ENCODE measurements at places on chromosomes 6 and 20.

DNA sequence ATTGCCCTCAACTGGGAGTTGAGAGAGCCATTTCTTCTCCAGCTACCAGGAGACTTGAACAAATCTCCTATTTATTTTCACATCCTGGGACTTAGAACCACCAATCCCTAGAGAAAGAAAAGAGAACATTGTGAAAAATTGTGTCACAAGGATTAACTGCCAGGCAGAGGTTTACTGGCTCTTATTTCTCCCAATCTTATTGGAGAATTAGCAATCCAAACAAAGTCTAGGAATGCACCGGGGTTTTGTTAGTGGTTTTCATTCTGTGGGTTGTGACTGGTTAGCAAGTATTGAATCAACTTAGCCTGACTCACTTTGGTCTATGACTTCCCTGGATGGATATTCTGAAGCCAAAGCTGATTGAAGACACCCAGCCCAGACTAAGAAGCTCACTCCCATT is 21.2 kb upstream of the ENPP5 start:
- DNase-seq, result no peak

DNA sequence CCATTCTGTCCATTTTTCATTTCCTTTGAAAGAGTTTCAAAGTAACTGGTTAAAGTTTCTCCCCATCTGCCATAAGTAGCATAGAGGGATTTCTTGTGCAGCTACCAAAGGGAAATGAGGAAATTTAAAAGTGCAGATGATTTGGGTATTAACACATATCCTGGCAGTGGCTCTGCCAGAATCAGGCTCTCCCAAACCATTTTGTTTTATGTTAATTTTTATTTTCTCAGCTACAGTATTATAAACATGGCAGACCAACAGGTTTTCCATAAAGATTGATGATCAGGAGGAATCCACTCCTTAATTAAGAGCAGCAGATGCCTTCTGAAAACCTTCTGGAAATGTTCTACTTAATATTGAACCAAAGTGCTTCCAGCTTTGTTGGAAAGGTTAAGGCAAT is 13.9 kb downstream of the PLCB4 start:
- no peak for DNase-seq

DNA sequence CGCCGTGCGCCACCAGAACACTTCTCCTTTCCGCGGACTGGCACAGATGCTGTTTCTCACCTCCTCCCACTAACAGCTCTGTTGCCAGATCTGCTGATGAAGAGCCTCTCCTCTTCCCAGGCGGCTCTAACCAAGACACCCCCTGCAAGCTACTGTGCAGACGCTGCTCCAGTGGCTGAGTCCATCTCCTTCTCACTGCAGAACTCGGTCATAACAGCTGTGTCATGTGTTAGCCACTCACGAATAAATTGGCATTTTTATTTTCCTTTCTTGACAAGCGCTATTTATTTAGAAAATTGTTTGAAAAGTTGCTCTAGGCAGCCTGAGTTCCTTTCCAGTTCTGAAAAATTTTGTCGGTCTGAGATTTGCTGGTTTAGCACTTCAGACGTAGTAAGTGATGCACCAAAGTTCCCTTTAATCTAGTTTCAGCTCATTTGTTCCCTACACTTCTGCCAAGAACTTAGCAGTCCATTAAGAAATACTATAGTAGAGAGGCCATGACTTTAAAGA is 12.8 kb upstream of the PLEKHG1 start:
- DNase-seq, result no peak

DNA sequence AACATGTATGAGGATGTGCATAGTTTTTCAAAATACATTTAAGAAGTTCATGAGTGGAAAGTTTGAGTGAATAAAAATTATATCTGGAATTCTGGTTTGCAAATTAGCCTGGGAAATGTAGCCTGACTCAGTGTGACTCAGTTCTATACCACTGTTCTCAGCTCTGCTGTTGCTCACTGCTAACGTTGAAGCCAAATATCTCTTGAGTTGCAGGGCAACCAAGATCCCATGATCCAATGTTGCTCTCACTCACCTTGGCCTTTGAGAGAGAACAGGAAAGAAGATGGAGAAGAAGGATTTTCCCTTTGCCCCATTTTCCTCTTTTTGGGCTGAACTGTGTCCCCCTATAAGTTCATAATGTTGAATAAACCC is 28.9 kb downstream of the PSMB9 start:
- DNase-seq, result no peak

DNA sequence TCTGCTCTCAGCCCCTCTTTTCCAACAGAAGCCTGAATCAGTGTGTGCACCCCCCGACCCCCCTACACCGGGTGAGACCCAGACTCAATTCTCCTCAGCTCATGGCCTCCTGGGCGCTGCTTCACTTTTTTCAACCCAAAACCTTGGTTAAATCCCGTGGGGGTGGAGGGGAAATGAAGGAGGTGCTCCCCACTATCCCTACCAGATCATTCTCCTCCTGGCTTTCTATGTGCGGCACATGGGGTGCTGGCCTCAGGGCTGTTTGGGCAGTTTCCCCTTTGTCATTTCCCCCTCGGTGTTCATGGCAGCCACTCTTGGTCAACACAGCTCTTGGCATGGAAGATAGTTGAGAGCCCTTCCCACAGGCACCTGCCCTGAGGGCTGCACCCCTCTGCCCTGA is 4.6 kb downstream of the CST4 start:
- no peak for DNase-seq

GRCh38 chr20:52411611-52412010 is 220.0 kb upstream of the ZFP64 start:
- DNase-seq, result no peak

DNA sequence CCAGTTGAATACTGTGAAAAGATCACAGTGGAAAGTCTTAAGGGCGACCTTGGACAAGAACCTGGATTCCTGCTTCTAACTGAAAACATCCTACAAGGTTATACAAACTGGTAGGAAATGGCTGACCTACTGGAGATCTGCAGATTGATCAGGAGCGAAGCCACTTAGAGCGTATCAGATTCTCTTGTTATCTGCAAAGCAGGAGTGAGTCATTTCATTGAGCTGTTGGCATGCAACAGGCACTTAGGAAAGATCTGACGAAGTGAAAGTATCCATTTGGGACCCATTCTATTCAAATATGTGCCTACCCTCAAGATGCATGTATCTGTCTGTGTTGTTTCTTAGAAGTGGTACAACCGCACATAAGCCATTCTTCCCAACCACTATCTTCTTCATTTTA is 131.2 kb upstream of the RIN2 start:
- DNase-seq, result no peak

DNA sequence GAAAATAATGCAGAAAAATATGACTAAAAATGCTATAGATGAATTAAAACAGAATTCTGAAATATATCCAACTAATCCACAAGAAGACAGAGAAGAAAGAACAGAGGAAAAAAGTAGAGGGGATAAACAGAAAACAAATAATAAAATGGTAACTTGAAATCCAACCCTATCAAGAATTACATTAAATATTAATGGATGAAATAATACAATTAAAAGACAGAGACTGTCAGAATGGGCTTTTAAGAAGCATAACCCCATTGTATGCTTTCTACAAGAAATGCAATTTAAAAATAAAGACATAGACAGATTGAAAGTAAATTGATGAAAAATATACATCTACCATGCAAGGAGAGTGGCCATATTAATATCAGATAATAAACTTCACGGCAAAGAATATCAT is 15.4 kb downstream of the NHLRC1 start:
- no peak for DNase-seq

GRCh38 chr20:10521068-10521831 is 86.1 kb downstream of the SLX4IP start:
- DNase-seq, result no peak

DNA sequence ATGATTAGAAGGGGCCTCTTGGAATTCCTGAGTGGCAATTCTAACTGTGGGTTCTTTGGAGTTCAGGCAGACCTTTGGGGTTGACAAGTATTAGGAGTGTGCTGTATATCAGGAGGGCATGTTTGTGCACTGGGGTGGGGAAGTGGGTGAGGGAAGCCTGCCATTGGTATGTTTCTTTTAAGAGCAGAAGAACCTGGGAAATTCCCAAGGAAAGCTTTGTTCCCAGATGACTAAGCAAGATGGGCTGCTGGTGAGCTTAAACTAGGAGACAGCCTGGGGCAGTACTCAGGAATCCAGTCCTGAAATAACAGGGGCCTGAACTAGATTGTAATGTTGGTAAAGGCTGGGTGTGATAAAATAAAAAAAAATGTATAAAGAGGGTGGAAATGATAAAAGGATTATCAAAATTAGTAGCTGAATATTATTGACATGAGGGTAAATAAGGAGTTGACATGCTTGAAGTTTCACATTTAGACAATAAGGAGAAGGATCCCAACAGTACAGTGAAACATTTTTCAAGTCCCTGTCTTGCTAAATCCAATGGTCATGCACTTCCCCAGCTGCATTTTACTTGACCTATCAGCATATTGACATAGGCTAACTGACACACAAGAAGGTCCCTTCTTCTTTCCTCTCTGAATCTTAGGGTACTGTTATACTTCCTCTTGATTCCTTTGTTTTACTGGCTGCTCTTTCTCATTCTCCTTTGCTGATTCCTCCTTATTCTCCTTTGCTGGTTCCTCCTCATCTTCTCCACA is 18.4 kb upstream of the IFNGR1 start:
- DNase-seq, result no peak

- no peak for DNase-seq
These were observed 66.7 kb downstream of the TRAM2 start for GRCh38 chr6:52510213-52510562.

GRCh38 chr20:63538204-63539091 is 1.3 kb upstream of the PTK6 start:
- peak; percentile 70 for DNase-seq

GRCh38 chr6:21384216-21384615 is 209.3 kb upstream of the SOX4 start:
- no peak for DNase-seq

- no peak for DNase-seq
These were observed 53.6 kb downstream of the ELOVL5 start for GRCh38 chr6:53295176-53295575.

DNA sequence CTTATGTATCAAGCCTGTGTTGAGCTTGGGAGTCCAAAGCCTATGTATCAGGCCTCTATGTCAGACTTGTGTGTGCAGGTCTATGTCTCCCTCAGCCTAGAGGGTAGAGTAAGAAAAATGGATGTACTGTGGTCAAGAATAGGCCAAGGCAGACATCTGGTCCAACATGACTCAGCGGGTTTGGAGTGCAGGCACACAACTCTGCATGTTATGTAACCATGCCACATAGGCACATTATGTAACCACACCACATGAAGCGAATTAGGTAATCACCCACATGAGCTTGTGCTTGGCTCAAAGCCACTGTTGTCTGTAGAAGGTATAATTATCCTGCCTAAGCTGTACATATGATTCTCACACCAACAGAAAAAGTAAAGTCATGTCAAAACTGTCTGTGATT is 1190.5 kb upstream of the EYS start:
- DNase-seq, result peak; percentile 1

- no peak for DNase-seq
These were observed 328.2 kb upstream of the JAG1 start for GRCh38 chr20:11001764-11002540.

GRCh38 chr6:30690403-30691207 is at the start of gene NRM:
Gene NRM, minus strand, starts transcription at chr6:30690984. Its CDS starts 10 bp downstream, at chr6:30690974.
- peak; percentile 74 for DNase-seq

DNA sequence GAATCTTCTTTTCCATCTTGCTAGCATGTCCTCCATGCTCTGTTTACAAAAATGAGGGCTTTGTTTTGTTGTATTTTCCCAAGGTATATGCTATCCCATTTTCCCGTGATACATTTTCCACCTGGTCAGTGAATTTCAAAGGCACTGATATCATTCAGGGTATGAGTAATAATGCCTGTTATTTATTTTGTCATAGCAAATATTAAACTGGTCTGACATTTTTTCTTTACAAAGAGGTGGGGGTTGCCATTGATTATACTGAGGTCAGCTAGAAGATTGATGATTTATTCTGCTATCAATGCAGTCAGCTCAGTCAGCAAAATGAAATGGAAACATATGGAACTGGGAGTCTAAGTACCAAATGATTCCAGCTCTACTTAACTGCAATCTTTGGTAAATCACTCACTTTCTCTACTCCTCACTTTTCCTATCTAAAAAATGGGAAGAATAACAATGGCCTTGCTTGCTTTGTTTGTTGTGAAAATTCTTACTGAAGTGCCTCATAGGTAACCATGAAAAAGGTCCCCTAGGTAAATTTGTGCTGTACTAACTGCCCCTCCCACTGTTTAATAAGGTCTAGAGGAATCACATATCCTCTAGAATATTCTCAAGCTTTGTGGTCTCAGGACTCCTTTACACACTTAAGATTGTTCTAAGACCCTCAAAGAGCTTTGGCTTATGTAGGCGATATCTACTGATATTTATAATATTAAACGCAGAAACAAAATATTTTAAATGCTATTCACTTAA is 64.0 kb downstream of the ARHGAP18 start:
- no peak for DNase-seq

All from CD4-positive, alpha-beta T cell treated with Interleukin-12 subunit alpha and Interleukin-12 subunit beta, for 1 hour (primary cell).